ENCODE measurements at places on chromosomes 1 and 21.
A peak's percentile ranks its signal among the peaks of the same experiment; 100 is the strongest.

DNA sequence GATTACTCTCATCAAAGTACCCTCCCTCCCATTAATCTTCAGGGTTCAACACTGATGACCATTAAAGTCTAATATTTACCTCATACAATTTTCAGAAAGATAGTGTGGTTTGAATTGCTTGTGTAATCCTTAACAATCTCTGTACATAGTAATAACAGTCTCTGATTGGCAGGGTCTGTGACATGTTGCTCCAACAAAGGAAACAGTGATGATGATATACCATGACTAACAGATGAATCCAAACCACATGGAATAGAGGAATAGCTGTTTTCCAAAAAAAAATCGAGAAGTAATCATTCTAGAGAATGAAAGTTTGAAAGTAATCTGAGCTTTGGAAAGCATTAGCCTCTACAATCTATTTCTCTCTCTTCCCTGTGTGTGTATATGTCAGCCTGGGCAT lies 610.1 kb upstream of the NEGR1 start:
- DNase-seq: no peak

GRCh38 chr1:60908159-60908558 lies 174.2 kb upstream of the NFIA start:
- DNase-seq: no peak

- DNase-seq: no peak
These were observed 483.5 kb upstream of the ADGRL2 start for GRCh38 chr1:81317191-81317590.

- DNase-seq: peak; percentile 9
These were observed 16.2 kb downstream of the SYF2 start for GRCh38 chr1:25216123-25216522.

DNA sequence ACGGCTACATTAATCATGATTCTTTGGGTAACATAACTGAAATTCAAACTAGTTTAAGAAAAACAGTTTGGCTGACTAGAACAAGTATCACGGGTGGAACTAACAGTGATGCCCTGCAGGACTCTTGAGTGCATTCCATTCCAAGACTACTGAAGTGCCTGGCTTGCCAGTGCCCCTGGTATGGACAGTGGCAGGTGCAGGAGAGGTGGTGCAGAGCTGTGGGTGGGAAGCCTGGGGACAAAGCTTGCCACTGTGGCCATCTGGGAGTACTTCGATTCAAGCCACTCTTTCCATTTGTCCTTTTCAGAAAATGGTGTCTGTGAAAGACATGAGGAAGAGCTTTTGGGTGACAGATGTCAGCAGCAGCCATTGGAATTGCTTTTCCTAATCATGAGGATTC lies 166.5 kb downstream of the RRAGC start:
- DNase-seq: no peak

DNA sequence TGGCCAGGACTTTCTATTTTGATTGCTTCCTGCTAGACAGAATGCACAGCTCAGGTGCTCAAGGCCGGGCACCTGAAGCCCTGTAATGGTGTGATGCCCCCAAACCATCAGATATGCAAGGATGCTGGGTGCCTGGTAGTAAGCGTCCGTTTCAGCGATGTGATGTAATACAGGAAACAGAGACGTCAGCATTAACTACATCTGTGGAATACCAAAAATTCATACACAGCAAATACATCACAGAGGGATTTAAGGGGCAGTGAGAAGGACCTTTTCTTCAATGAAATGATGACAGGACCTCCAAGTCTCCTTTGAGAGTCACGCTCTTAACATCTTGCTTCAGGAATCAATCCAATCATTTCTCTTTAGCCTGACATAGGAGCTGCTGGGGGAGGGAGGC lies 64.4 kb downstream of the SIM2 start:
- DNase-seq: no peak

DNA sequence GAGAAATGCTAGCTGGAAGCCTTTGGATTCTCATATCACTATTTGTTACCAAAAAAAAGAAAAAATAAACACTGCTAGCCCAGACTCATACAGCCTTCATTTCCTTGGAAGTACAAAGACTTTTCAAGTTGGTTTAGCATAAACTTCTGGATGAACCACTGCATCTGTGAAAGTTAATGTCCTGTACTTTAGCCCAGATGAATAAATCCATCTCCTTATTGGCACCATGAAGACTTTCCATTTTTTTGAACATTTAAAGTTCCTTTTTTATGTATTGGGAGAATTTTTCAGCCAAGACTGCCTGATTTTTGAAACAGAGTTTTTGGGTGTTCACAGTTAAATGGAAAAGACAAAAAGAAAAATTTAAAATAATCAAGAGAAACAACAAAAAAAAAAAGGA lies 184.0 kb upstream of the C1orf87 start:
- DNase-seq: no peak

GRCh38 chr21:46179708-46180078 lies 4.6 kb downstream of the SPATC1L start:
- no peak for DNase-seq
